ENCODE measurements at places on chromosomes 16 and 17.

DNA sequence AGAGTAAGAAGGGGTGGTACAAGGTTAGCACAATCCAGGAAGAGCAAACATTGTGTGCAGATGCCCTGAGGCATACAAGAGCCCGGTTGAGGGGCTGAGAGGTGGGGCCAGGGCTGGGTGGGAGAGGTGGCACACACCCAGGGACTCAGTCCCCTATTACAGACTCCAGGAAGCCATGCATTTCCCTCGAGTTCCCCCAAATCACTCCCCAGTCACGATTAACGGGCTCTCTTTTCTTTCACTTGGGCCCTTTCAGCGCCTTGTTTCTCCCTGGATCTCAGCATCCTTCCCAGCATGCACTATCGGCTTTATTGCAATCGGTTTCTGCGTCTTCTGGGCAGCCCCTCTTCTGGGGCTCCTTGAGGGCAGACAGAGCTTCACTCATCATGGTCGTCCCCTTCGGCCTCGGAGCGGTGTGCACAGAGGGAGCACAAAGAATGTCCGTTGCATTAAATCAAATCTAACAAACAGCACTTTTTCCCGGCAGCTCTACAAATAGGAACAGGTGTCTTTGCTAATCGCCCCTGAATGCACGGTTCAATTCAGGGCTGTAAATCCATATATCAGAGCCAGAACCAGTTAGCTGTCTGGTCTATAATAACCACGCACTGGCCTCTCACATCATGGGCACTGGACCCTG, 184.6 kb upstream of the HSBP1 start:
- no peak for DNase-seq

GRCh38 chr16:46996952-46997458, 23.5 kb upstream of the DNAJA2 start:
- no peak for DNase-seq

DNA sequence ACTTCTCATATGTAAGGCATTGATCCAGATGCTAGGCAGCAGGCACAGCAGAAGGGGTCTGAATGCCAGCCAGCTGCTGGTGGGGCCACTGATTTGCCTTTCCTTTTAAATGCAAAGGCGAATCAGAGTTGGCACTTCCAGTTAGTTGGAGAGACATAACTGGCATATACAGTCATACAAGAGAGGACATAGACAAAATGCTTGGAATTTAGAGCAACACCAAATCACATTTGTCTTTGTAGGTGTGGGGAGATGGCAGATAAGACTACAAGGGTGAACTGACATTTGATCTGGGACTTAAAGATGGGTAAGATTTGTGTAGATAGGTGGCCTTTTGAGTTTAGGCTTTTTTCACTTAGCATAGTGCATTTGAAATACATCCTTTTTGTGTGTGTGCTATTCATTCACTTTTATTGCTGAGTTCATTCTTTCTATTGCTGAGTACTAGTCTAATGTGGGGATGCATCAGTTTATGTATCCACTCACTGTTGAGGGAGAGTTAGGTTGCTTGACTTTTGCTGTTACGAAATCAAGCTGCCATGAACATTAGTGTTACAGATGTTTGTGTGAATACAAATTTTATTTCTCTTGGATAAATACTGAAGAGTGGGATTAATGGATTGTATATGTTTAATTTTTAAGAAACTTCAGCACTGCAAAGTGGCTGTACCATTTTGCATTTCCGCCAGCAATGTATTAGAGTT, 74.1 kb downstream of the SPECC1 start:
- DNase-seq = no peak

DNA sequence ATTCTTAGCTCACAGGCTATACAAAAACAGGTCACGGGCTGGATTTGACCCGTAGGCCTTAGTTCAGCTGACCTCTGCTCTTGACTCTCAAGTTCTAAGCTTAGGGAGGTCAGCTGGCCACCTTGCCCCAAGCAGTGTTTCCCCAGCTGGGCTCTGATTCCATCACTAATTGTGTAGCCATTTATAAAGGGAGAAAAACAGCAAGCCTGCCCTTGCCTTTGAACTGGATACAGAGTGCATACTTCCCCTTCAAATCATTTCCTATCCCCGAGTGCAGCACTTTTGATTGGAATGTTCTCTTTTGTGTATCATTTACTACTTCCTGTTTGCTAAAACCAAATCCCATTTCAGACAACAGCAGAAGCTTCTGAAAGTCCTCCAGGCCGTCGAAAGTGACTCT, 153.6 kb downstream of the KATNIP start:
- no peak for DNase-seq

GRCh38 chr16:71242036-71242435, 11.5 kb upstream of the HYDIN start:
- DNase-seq = no peak

- no peak for DNase-seq
These were observed 1431.1 kb downstream of the CDH8 start for GRCh38 chr16:60605176-60605575.

GRCh38 chr16:31420037-31420436, 8.1 kb downstream of the COX6A2 start:
- DNase-seq = no peak

GRCh38 chr17:33515974-33516373, 222.9 kb upstream of the ASIC2 start:
- DNase-seq = no peak

DNA sequence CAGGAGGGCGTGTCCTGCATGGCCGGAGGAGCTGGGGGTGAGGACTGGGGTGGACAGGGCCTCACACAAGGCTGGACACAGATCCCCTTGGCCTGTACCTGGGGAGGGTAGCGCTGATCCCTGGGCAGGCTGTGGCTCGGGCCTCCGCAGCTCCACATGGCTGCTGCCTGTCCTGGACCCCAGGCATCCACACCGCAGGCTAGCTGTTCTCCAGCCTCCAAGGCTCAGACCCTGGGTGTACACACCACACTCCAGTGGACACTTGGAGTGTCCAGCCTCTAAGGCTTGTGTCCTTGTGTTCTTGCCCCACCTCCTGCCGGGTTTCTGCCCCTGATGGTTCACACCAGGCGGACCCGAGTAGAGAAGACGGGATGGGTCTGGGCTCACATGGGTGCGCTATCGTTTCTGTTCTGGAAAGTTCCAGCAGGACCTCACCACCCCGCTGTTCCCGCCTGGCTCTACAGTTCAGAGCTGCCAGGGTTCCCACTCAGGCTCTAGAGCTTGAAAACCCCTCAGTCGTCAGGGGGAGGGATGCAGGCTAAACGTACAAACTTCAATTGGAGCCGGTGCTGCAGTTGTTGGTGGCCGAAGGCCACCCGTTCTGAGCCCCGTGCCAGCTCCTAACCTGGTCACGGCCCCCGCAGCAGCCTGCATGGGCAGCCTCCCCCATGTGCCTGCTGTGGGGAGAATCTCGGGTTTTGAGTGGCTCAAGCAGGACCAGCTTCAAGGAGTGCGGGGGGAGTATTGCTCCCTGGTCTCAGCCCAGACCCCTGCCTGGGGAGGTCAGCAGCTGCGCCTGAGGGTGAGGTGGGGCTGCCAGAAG, 6.6 kb upstream of the FN3KRP start:
- no peak for DNase-seq

GRCh38 chr16:55571-56136, 2.0 kb downstream of the SNRNP25 start:
- DNase-seq = no peak
